ENCODE measurements at places on chromosomes 1 and 21.

- peak; percentile 71 for DNase-seq
Measured at GRCh38 chr1:25820247-25821111, 725 bp downstream of the MTFR1L start.

DNA sequence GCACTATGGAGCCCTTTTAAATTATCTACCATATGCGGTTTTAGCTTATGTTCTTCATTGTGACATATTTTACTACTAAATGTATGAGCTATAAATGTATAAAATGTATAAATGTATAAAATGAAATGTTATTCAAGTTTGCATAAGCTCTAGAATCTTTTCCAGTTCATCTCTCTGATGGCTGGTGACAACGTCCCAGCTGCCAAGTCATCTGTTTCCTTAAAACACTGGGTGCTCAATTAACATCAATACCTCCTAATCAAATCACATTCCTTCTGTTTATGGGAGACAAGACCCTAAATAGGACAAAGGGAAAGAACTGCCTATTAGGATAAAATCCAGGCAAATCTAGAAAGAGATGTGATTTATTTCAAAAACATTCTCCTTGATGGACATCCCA lies 22.9 kb downstream of the DSTYK start:
- no peak for DNase-seq

DNA sequence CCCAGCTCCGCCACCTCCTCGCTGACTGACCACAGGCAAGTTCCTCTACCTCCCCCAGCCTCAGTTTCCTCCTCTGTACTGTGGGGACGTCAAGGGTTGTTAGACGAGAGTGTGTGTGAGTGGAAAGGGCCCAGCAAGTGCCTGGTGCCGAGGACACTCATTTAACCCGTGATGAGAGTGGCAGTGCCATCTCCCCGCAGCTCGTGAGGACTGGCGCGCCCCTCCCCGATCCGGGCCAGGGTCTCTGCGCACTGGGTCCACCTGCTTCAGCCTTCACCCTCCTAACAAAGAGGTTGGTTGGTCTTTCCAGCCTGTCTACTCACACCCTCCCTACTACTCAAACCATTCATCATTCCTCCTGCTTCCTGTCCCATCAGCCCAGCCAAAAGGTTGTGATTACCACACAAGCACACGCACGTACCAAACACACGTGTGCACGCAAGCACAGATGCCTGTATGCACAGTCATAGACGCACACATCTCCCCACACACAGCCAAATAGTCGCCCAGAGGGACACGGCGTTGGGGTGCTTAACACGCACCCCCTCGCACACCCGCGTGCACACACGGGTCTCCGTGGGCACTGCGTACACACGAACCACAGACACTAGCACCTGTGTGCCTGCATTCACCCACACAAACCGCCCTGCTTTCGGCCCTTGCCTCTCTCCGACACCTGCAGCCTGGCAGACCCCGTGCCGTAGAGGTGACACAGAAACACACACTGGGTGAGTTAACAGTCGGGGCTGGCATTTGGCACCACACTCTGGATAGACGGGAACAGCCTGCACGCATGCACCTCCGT lies 39.3 kb downstream of the TAS1R2 start:
- no peak for DNase-seq

DNA sequence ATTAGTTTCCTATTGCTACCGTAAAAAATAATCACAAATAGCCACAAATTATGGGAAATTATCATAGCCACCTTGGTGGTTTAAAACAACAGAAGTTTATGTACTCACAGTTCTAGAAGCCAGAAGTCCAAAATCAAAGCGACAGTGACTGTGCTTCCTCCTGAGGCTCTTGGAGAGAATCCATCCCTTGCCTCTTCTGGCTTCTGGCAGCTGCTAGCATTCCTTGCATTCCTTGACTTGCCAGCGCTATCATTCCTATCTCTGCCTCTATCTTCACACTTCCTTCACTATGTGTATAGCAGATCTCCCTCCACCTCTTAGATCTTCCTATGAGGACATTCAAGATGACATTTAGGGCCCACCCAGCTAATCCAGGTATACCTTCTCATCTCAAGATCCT lies 180.1 kb upstream of the USP25 start:
- no peak for DNase-seq

DNA sequence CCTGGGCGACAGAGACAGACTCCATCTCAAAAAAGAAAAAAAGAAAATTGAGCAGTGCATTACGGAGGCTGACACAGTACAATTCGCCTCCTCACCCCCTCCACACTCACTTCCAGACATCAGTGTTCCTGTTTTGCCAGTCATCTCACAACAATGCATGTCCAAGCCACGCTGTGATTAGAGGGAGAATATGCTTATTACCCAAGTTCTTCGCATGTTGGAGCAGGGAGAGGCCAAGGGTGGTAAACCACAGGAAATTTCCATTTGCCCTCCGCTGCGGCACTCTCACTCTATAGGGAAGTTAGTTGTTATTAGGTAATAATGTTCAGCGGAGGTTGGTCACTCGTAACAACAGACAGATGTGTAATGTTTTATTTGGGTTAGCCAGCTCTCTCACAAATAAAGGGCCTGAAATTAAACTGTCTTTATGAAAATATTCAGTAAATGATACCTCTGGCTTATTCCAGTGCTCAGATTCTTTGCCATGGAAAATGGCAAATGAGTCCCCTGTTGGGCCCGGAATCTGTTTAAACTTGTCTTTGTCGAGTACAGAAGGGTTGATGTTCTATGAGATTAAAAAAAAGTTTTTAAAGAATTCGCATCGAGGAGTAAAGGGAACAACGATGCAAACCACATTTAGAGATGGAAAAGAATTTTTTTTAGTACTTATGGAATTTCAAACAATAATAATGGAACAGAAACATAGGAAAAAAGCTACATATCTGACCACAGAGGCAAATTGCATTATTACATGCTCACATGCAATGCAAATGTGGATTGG lies 33.1 kb downstream of the KCNJ15 start:
- DNase-seq = peak; percentile 99

DNA sequence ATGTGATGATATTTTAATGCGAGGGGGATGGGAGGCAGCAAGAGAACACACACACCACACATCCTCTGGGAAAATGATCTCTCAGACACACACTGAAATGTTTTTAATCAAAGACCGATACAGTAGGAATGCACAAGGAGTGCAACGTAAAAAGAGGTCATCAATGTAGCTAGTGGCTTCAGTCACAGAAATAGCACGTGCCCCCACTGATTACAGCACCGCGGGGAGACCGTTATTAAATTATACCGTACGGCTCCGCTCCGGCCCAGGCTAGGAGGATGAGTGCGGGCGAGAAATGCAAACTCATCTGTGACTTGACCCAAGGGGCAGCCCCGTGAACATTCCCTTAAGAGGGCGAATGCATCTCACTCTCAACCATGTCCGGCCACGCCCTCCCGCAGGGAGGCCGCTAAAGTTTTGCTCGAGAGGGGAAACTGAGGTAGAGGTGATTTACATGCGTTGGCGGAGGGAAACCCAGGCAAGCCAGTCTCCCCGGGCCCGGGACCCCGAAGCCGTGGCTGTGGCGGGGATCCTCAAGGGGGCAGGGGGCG lies 552 bp downstream of the UBR4 start:
- peak; percentile 49 for DNase-seq

GRCh38 chr1:241647658-241648057 lies 4.4 kb upstream of the WDR64 start:
- DNase-seq = no peak

- DNase-seq = no peak
Measured at GRCh38 chr1:103492003-103492625, 33.4 kb upstream of the RNPC3 start.

GRCh38 chr1:148263128-148263905 lies 111.2 kb upstream of the NBPF11 start:
- peak; percentile 84 for DNase-seq

DNA sequence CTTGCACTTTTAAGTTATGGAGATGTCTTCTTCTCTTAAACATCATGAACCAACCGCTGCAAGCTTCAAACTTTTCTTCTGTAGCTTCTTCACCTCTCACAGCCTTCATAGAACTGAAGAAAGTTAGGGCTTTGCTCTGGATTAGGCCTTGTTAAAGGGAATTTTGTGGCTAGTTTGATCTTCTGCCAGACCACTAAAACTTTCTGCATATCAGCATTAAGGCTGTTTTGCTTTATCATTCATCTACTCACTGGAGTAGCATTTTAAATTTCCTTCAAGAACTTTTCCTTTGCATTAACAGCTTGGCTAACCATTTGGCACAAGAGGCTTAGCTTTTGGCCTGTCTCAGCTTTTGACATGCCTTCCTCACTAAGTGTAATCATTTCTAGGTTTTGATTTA lies 43.0 kb upstream of the RGL1 start:
- peak; percentile 77 for DNase-seq

- DNase-seq = peak; percentile 95
Measured at GRCh38 chr1:203368624-203369451, 17.9 kb upstream of the FMOD start.

DNA sequence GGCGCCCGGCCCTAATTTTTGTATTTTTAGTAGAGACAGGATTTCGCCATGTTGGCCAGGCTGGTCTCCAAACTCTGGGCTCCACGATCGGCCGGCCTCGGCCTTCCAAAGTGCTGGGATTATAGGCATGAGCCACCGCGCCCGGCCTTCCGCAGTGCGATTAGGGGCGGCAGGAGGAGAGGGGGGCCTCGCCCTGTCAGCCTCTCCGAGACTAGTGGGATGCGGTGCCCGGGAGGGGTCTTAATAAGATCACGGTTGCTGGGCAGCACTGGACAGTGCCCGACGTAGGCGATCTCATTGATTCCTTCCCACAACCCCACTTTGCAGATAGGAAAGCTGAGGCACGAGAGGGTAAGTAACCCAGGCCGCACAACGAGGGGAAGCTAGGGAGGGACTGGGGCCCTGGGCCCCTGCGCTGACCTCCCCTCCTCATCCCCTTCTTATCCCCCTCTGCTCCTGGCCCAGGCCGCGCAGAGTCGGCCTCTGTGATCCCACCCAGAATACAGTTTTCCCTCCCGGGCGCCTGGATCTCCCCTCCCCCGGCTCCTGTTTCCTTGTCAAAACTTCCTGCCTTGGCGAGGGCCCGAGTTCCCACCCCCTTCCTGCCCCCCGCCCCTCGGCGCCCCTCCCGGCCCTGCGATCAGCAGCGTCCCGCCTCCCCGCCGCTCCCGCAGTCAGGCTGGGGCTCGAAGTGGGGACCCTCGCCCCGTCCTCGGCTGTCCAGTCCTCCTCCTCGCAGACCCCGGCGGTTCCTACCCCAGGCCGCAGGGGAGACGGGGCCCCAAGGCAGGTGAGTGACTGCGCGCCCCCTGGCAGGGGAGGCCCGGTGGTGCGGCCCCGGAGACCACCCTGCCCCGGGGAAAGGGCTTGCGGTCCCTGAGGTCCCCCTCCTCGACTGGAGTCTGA lies at the start of gene PEAR1:
PEAR1 (plus strand) TSS at position 671 of the 906 bp plus-strand sequence. CDS start 10,209 bp downstream, outside the sequence.
- DNase-seq = peak; percentile 66

- no peak for DNase-seq
Measured at GRCh38 chr1:2561446-2561845, 5.3 kb downstream of the TNFRSF14 start.

- no peak for DNase-seq
Measured at GRCh38 chr1:14320986-14321385, 277.5 kb upstream of the KAZN start.

GRCh38 chr1:74548961-74549750 lies 36.7 kb upstream of the LRRC53 start:
- no peak for DNase-seq

- no peak for DNase-seq
Measured at GRCh38 chr1:47703981-47704596, 266.2 kb downstream of the FOXD2 start.

GRCh38 chr1:30888391-30888790 lies 20.2 kb downstream of the SDC3 start:
- DNase-seq = peak; percentile 89

GRCh38 chr1:3096345-3096744 lies 27.3 kb downstream of the PRDM16 start:
- no peak for DNase-seq

DNA sequence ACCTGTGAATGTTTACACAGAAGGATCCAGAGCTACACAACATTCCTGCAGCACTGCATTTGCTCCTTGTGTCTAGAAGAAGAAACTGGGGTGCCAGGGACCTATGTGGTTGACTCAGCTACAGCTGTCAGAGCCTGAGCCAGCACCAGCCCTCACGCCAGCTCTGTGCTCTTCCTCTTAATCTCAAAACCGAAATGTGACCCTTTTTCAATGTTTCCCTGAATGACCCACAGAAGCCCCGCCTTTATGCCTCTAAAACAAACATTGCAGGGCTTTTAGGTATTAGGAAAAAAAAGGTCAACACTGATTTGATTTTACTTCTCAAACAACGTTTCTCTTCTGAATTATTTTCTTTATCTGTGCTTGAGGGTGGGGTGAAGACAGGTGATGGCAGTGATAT lies 260.5 kb downstream of the DYRK1A start:
- DNase-seq = no peak

DNA sequence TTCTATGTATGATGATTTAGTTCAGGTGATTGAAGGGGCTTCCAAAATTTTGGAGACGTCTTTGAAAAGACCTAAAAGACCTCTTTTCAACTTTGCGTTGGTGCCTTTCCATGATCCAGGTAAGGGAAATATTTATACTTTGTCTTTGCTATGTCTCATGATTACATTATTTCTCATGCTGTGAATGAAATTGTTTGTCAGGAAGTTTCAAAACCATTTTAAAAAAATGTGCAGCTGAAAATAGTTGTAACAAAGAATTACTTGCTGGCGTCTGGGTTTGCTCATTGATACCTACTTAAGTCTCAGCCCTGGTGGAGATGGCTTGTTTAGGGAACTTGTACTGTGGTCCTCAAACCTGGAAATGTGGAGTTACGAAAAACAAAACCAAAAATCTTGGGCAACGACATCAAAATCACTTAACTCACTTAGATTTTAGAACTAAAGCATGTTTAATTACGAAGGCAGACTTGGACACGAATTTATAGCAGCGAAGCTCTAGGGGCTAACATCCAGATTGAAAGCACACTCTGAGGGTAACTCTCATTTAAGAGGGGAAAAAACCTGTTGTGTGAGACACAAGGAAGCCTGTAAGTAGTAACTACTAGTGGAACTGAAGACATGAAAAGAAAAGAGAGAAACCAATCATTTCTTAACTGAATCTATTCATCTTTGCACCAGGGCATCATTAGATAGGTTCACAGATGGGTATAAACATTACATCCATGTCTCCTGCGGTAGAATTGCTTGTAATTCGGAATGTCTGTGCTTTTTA lies 924 bp downstream of the HMCN1 start:
- DNase-seq = peak; percentile 41

DNA sequence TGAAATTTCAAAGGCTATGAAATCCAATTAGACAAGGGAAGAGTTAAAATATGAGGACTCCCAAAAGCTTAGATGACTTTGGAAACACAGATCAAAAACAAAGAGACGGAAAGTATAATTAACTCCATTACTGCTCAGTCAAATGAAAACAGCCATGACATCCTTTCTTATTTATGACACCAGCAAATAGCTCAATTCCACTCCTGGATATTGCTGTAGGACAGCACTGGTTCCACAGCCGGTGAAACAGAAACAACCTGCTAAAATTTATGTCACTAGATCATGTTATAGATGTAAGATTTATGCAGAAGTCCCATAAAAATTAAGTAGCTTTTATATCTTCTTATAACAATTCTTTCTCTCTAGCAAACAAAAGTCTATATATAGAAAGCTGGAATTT lies 65.6 kb upstream of the RRP15 start:
- no peak for DNase-seq
